ENCODE measurements at places on chromosomes 6 and 20.
A peak's percentile ranks its signal among the peaks of the same experiment; 100 is the strongest.

DNA sequence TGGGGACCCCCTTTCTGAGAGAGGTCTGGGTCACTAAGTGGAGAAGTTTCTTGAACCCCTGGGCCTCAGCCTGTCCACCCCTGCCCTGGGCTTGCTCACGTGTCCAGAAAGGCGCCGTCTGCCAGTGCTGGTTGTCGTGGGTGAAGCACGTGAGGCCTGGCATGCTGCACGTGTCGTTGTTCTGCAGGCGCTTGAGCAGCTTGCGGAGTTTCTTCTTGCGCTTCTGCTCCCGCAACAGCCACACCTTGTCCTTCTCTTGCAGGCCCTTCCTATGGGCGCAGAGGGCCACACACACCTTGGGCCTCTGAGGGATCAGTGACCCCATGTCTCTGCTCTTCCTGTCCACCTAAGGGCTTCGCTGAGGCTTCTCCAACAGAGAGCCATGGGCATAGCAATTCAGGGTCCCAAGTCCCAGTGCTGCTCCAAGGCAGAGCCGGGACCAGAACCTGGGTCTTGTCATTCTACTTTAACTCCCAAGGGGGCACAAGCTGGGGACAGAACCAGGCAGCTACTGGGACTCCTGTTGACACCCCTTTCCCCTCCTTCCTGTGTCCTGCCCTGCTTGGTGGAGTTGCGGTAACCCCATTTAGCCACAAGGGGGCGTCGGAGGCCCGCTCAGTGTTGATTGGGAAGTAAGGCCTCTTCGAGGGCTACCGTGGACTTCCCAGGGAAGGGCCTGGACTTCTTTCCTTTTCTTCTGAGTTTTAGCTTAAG is 121.8 kb downstream of the SULF2 start:
- peak; percentile 30 for DNase-seq

- peak; percentile 54 for DNase-seq
Measured at GRCh38 chr6:95593025-95593424, 15.7 kb downstream of the MANEA start.

GRCh38 chr20:57468523-57469417 is 56.2 kb downstream of the CTCFL start:
- no peak for DNase-seq

DNA sequence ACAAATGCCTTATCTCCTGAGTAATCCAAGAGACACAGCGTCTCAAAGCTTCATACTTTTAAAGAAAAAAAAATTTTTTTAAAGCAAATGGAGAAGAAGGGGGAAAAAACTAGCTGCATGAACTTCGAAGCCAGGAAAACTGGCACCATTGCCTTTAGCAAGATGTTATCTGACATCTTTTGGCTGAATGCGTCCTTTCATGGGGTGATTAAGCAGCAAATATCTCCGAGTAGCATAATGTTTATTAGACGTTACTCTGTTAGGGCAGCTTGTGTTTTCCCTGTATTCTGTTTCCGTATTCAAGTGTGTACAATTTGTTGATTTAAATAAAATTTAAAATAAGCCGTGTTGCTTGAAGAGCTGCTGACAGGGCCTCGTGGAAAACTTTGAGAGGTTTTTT is 76.5 kb upstream of the TSHZ2 start:
- no peak for DNase-seq

- no peak for DNase-seq
Measured at GRCh38 chr6:38311201-38311600, 328.5 kb downstream of the BTBD9 start.

DNA sequence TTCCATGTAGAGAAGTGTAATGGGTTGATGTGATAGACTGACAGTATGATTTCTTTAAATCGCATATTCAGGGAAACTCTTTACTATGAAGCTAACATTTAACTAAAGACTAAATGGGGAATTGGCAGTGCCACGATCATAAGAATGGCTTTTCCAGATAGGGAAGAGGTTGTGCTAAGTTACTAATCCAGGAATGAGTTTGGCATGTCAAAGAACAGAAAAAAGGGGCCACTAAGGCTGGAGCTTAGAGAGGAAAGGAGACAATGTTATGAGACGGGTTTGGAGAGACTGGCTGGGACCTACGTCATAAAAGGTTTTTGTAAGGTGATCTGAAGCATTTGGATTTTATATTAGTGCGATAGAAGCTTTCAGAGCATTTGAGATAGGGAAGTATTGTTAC is 40.6 kb downstream of the SENP6 start:
- DNase-seq: no peak

- DNase-seq: peak; percentile 49
Measured at GRCh38 chr6:53986165-53986720, 125.0 kb upstream of the MLIP start.

GRCh38 chr6:76770281-76770680 is 693.0 kb downstream of the HTR1B start:
- no peak for DNase-seq

- DNase-seq: no peak
Measured at GRCh38 chr20:17640146-17640874, 41.7 kb downstream of the RRBP1 start.

Data from dermis microvascular lymphatic vessel endothelial cell (primary cell).